ENCODE measurements at places on chromosomes 16 and 17.

GRCh38 chr17:48054238-48055185 lies 6.4 kb downstream of the NFE2L1 start:
- no peak for DNase-seq

- DNase-seq: no peak
Measured at GRCh38 chr17:3963237-3964201, 718 bp downstream of the ATP2A3 start.

DNA sequence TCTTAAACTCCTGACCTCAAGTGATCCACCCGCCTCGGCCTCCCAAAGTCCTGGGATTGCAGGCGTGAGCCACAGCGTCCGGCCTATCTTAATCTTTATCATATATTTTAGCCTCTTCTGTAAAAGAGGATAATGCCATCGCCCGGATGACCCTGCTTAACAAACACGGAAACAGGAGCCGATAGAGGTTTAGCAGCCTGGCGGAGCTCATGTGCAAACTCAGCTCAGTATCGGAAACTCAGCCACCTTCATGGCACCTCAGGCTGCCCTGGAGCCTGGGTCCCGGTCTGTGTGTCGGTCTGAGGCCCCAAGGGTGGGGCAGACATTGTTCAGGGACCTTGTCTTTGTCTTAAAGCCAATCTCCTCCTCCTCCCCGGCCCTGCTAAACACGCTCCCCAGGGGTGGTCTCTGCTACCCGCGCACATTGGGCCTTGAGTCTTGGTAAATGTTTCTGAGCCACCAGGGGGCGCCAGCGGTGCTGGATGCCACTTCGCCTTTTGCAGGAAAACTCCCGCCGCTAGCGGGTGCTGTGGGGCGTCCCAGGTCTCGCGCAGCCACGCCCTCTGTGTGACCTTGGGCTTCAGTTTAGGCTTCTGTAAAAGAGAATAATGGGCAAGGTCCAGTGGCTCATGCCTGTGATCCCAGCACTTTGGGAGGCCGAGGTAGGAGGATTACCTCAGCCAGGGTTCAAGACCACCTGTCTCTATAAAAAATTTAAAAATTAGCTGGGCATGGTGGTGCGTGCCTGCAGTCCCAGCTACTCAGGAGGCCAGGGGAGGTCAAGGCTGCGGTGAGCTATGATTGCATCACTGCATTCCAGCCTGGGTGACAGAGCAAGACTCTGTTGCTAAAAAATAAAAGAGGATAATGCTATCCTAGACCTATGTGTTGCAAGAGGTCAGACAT lies 2.7 kb downstream of the CETP start:
- peak; percentile 40 for DNase-seq

DNA sequence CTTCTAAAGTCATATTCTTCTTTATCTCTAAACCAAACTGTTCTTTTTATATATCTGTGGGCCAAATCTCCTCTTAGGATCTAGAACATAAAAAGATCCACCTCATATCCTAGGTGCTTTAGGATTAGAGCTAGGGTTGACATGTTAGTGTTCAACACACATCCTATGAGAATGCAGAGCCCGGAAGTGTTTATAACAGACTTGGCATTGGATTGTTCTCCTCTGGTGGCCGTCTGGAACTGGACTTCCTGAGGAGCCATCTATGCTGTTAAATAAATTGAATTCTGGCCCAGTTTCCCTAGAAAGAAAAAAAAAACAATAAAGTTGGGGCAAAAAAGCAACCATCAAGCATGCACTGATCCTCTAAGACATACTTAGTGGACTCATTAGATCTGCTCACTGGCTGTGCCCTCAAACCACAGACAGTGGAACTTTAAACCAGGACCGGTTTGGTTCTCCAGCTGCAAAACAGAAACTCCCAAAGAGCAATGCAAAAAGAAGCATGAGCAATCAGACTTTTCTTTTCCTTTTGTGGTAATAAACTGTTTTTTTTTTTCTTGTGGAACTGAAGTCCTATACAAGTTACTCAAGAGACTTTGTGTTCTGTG lies 182.5 kb downstream of the ZNF18 start:
- DNase-seq: no peak

DNA sequence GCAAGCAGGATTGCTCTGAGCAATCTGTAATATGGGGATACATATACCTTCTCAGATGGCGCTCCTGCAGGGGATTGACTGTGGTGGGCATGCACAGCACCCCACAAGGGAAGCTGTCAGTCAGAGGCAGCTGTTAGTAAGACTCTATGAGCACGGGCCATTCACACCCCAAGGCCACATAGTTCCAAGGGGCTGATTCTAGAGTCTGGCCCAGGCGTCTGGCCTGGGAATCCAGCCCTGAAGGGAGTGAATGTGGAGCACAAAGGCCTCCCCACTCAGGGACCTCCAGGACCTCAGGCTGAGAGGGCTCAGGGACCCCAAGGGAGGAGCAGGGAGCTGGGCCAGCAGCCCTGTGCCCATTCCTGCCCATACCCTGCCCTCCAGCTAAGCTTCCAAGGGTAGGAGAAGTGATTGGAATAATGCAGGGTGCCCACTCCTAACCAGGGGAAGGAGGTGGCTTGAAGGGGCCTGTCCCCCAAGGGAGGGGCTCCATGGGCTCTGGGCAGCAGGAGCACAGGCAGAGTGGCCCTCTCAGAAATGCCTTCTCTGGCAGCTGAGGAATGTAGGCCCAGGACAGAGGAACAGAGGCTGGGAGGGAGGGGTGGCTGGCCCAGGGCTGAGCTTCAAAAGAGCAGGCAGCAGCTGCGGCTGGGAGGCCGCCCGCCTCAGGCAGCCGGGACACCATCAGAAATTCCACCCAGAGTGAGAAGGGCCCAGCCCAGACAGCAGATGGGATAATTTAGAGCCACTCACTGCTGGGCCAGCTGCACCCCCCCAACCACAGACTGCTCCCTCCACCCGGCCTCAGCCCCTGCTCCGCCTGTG lies 48.9 kb upstream of the MRPS23 start:
- no peak for DNase-seq

DNA sequence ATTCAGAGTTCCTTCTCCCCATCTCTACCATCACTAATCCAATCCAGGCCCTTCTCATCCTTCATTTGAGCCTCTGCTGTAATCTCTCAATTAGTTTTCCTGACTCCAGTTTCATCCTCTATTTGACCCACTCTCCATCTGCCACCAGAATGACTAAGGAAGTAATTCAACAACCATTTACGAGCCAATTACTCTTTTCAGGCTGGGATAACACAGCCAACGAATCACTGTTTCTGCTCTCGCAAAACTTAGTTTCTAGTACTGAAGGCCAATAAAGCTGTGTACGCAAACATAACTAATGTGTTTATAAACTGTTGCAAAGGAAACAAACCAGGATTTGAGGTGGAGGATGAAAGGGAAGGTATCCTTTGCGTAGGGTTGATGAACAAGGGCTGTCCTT lies 53.7 kb downstream of the MAP2K6 start:
- no peak for DNase-seq

DNA sequence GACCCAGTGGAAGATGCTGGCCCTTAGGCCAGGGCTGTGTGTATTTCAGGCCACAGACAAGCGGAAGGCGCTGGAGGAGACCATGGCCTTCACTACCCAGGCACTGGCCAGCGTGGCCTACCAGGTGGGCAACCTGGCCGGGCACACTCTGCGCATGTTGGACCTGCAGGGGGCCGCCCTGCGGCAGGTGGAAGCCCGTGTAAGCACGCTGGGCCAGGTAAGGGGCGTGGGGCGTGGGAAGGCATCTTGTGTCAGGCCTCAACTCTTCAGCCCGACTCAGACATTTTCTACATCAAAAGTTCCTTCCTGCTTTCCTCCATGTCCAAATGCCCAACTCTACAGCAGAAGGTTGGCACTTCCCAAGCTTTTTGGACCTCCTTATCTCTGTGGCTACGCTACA lies 6.0 kb downstream of the ABI3 start:
- DNase-seq: no peak

DNA sequence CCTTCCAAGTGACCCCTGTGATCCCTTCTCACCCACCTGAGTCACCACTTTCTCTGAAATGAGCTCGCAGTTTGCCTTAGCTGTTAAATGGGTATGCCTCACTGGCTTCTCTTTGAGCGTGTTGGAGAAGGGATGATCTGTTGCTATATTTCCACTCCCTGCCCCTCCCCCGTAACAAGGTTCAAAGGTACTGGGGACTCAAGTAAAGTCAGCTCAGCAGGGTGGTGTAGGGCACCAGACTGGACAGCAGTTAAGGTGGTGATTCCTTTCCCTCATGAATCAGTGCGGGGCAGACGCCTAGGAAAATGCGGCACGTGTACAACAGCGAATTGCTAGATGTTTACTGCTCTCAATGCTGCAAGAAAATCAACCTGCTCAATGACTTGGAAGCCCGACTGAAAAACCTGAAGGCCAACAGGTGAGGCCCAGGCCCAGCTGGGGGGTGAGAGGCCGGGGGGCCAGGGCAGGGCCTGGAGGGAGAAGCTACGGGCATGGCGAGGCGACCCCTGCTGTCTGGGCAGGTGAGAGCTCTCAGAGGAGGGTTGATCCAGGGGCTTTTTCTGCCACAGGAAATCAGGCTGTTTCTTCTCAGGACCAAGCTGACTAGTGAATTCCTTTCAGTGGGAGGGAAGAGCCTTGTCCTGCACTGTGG lies 130.3 kb downstream of the RAB11FIP4 start:
- DNase-seq: no peak

Data from HuH-7 (cell line).